ENCODE measurements at places on chromosomes 13 and 19.

DNA sequence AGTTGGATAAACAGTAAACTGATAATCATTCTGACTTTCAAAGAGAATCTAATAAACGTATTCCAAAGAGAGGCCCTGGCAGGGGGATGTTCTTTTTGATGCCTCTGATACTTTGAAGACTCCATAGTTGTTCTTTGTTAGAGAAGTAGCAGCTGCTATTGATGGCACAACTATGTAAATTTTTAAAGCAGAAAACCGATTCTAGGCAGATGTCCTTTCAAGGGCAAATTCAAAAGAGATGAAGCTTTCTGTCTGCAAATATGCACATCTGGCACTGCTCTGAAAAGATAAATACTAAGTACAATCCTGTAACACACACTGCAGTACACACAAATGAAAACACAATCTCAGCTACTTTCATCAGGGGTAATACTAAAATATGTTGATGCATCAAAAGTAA lies 250.1 kb downstream of the VWA8 start:
- DNase-seq, result no peak

- DNase-seq, result no peak
Measured at GRCh38 chr19:1473085-1473851, 5.7 kb downstream of the C19orf25 start.

GRCh38 chr19:43561139-43561970 lies 14.0 kb downstream of the XRCC1 start:
- DNase-seq, result no peak

GRCh38 chr19:54128441-54128725 lies 9.2 kb upstream of the CNOT3 start:
- DNase-seq, result no peak

DNA sequence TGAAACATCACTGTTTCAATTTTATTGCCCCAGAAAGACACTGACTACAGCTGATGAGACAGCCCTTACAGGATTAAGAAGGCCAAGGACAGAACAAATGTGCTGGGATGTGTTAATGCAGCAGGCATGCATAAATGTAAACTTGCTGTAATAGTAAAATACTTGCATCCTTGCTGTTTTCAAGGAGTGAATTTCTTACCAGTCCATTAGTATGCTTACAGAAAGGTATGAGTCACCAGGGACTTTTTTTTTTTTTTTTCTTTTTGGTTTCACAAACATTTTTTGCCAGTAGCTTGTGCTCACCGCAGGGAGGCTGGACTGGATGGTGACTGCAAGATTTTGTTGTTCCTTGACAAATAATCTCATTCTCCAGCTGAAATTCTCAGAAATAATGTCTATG lies 55.1 kb downstream of the GPR180 start:
- peak; percentile 91 for DNase-seq

- no peak for DNase-seq
Measured at GRCh38 chr19:32224371-32225244, 120.8 kb upstream of the ZNF507 start.

- peak; percentile 94 for DNase-seq
Measured at GRCh38 chr13:37526710-37527473, 71.7 kb downstream of the POSTN start.

- no peak for DNase-seq
Measured at GRCh38 chr13:33153421-33154404, 131.8 kb downstream of the STARD13 start.

- DNase-seq, result no peak
Measured at GRCh38 chr19:40785526-40785925, 7.5 kb downstream of the RAB4B start.

DNA sequence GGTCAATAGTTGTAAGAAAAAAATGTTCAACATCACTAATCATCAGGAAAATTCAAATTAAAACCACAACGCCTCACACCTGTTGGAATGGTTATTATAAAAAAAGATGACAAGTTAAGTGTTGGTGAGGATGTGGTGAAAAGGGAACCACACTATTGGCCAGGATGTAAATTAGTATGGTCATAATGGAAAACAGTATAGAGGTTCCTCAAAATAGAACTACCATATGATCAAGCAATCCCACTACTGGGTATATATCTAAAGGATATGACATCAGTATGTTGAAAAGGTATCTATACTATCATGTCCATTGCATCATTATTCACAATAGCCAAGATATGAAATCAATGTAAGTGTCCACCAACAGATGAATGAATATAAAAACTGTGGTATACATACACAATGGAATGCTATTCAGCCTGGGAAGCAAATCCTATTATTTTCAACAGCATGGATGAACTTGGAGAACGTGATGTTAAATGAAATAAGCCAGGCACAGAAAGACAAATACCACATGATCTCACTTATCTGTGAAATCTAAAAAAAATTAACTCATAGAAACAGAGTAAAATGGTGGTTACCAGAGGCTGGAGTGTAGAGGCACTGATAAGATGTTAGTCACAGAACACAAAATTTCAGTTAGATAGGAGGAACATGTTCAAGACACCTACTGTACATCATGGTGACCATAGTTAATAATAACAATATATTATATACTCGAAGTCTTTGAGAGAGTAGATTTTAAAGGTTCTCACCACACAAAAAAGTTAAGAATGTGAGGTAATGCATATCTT lies 56.6 kb downstream of the TBC1D4 start:
- no peak for DNase-seq

- DNase-seq, result no peak
Measured at GRCh38 chr19:12052091-12052496, 667 bp downstream of the ZNF878 start.

- no peak for DNase-seq
Measured at GRCh38 chr19:6378486-6378885, 2.8 kb upstream of the PSPN start.

DNA sequence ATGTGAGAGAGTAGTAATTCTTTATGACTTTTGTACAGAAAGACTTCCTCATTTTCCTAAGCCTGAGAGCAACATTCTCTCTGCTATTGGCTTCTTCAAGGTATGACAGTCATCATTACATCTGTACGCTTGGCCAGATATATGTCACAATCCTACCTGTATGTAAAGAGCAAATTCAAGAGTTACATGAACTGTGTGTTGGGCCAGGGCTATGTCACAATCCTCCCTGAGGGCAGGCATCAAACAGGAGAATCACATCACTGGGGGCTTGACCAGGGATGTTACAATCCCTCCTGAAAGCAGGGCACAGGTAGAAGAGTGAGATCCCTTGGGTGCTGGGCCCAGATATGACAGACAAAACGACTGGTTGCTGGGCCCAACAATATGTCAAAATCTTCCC lies 9.8 kb upstream of the ZNF724 start:
- no peak for DNase-seq

- peak; percentile 3 for DNase-seq
Measured at GRCh38 chr13:111474136-111475002, 153.9 kb downstream of the TEX29 start.

- no peak for DNase-seq
Measured at GRCh38 chr13:75656425-75656989, 20.4 kb downstream of the LMO7 start.

- no peak for DNase-seq
Measured at GRCh38 chr19:44807652-44808462, 1.0 kb upstream of the BCAM start.

- no peak for DNase-seq
Measured at GRCh38 chr19:36031308-36031707, 1.4 kb downstream of the CLIP3 start.

- no peak for DNase-seq
Measured at GRCh38 chr19:971795-972194, 12.3 kb upstream of the WDR18 start.

GRCh38 chr13:52029569-52029968 lies 5.1 kb downstream of the UTP14C start:
- no peak for DNase-seq

DNA sequence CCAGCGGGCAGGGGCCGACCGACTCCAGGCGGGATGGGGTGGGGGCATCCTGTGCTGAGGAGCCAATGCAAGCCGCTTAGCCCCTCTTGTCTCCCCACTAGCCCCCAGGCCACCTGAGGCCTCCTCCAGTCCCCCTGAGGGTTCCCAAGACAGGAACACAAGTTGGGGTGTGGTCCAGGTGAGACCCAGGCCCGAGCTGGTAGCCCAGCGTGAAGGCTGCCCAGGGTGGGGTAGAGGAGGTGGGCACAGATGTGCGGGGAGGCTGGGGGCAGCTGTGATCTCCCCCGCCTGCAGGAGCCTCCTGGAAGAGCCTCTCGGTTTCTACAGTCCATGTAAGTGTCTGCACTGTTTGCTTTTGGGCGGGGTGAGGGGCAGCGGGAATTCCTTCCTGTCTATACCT lies 10.4 kb downstream of the TLE6 start:
- no peak for DNase-seq

DNA sequence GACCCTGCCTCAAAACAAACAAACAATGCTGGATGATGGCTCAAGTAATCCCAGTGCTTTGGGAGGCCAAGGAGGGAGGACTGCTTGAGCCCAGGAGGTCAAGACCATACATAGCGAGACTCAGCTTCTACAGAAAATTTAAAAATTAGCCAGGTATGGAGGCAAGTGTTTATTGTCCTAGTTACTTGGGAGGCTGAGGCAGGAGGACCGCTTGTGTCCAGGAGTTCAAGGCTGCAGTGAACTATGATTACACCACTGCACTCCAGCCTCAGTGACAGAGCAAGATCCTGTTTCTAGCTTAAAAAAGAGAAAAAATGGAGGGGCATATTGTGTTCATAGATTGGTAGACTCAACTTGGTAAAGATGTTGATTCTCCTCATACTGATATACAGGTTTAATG lies 36.2 kb downstream of the KPNA3 start:
- DNase-seq, result no peak

DNA sequence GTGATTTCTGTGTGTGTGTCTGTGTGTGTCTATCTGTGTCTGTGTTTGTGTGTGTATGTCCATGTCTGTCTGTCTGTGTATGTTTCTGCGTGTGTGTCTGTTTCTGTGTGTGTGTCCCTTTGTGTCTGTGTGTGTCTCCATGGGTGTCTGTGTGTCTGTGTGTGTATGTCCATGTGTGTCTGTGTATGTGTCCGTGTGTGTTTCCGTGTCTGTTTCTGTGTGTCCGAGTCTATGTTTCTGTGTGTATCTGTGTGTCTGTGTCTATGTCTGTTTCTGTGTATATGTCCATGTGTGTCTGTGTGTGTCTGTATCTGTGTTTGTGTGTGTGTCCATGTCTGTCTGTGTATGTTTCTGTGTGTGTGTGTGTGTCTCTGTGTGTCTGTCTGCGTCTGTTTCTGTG lies 276.3 kb upstream of the SOX1 start:
- DNase-seq, result no peak

DNA sequence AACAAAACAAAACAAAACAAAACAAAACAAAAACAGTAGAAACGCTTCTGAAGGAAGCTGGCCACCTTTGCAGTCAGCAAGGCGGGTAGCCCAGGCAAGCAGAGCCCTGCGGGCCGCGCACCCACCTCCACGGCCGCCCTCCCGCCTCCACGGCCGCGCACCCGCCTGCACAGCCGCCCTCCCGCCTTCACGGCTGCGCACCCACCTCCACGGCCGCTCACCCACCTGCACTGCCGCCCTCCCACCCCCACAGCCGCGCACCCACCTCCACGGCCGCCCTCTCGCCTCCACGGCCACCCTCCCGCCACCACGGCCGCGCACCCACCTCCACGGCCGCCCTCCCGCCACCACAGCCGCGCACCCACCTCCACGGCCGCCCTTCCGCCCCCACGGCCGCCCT lies 9.0 kb upstream of the TIMM13 start:
- no peak for DNase-seq

GRCh38 chr13:35499676-35500075 lies 23.2 kb upstream of the MAB21L1 start:
- DNase-seq, result no peak

DNA sequence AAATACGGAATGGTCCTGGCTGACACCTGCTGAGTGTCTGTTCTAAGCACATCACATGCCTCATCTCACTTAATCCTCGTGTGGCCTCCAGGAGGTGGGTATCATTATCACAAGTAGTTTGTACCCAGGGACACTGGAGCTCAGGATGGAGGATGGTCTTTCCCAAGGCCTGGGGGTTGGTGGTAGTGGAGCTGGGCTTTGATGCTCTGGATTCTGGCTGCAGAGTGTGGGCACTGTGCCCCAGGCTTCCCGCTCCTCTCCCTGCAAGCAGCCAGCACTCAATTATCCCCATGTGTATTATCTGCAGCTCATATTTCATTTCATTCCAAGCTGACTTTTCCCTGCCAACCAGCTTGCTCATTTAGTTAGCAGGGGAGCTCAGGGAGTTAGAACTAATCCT lies 52.1 kb downstream of the SIAH3 start:
- no peak for DNase-seq

Data from GM04503 (cell line).